ENCODE measurements at places on chromosomes 11 and 22. TPM values are rescaled to one million over a fixed set of nuclear protein-coding genes. Genes with fewer than 3 reads are reported as not detected.

THRSP gene
- total RNA-seq, result not detected

OR52L1 gene
- total RNA-seq, result not detected

RASD2 gene
- 0.67 TPM for total RNA-seq

SOX10 gene
- not detected for total RNA-seq
